Natural killer cell (primary cell): ENCODE measurements at places on chromosomes 2 and 18. TPM values are rescaled to one million over a fixed set of nuclear protein-coding genes. Genes with fewer than 3 reads are reported as not detected.

Gene SPP2
- total RNA-seq: not detected

DNA sequence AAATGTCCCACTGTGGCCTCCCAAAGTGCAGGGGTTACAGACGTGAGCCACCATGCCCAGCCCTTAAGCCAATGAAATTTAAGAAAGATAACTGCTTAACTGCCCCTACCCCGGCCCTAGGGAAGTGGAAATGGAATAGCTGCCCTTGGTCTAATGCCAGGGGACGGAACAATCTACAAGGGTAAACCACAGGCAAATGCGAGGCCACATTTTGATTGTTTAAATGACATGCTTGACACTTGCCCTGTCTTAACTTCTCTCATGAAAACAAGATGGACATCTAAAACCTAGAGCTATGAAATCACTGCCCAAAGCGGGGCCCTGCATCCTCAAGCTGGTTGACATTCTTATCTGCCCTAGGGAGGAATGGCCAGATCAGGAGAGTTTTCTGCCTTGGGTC, 5.5 kb upstream of the ITSN2 start:
- H3K4me1 ChIP-seq: peaks cover 7% of the 10 kb centered on the region
- H3K4me3 ChIP-seq: no peak overlapping the region
- no peak for DNase-seq
- no peaks in the 10 kb centered on the region for H3K36me3 ChIP-seq
- H3K27me3 ChIP-seq: no peaks in the 10 kb centered on the region

GRCh38 chr18:1952486-1952885, 618.8 kb downstream of the METTL4 start:
- no peaks in the 10 kb centered on the region for H3K36me3 ChIP-seq
- no peak overlapping the region for H3K27ac ChIP-seq
- H3K4me3 ChIP-seq: no peak overlapping the region

DNA sequence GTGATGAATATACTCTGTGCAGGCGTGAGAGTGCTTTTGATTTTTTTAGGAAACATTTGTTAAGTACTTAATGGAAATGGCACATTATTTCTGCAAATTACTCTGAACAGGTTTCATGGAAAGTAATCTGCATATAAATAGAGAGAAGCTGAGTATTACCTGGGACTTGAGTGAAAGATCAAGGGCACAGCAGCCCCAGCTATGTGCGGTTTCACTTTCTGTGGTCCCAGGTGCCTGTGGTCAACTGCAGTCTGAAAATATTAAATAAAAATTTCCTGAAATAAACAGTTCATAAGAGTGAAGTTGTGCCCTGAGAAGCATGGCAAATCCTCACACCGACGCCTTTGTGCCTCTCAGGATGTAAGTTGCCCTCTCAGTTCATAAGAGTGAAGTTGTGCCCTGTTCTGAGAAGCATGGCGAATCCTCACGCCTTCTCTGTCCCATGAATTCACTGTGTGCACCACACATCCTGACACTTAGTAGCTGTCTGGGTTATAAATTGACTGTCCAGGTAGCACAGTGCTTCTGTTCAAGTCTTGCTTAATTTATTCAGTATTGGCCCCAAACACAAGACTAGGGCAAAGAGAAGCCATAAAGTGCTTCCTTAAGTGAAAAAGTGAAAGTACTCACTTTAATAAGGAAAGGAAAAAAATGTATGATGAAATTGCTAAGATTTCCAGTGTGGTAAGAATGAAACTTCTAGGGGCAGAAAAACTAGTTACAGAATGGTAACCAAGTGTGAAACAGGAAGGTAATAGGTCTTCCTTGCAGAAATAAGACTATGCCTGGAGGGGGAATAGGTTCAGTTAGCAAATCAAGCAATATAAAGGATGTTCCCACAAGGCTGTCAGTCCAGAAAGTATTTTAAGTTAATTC, 4.3 kb upstream of the SNTG2 start:
- H3K27me3 ChIP-seq: peaks cover 18% of the 10 kb centered on the region
- peaks cover 21% of the 10 kb centered on the region for H3K4me1 ChIP-seq
- no peak overlapping the region for H3K27ac ChIP-seq
- no peaks in the 10 kb centered on the region for H3K36me3 ChIP-seq
- no peak overlapping the region for H3K4me3 ChIP-seq

DNA sequence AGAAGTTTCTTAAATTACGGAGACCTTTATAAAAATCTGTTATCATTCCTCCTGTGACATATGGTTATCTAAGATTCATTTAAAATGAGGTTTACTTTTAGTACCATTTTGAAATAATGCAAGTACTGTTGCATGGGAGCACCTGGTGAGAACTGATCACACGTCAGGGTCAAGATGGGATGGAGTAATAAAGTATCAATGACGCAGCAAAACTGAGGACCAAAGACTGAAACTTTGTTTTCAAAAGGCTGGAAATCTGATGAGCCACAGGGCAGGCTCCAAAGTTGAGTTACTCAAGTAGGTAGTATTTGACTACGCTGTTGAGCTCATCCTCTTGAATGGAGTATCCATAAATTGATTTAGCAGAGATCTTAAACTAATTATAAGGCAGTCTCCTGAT, 411.9 kb upstream of the ZNF804A start:
- no peaks in the 10 kb centered on the region for H3K36me3 ChIP-seq
- no peak overlapping the region for H3K27ac ChIP-seq
- DNase-seq: no peak
- H3K4me1 ChIP-seq: no peaks in the 10 kb centered on the region

Gene FSHR
- total RNA-seq: not detected

Gene VPS4B
- total RNA-seq: 128 TPM

DNA sequence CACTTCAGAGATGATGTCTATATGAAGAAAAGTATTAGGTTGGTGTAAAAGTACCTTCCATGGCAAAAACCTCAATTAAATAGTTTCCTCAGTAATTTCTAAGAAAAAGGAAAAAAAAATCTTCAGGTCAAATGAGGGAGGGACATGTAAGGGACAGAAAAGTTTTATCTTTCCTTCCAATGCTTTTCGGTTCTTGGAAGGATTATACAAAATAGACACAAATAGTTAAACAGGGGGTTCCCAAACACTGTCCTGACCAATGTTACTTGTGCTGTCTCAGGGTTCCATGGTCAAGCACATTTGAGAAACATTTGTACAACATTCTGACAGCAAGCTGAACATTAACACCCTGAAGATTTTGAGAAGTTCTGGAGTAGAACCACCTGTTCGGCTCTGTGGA, 22.0 kb downstream of the ERMN start:
- H3K4me3 ChIP-seq: no peak overlapping the region
- H3K36me3 ChIP-seq: no peaks in the 10 kb centered on the region
- no peaks in the 10 kb centered on the region for H3K27me3 ChIP-seq
- no peak for DNase-seq

- no peaks in the 10 kb centered on the region for H3K36me3 ChIP-seq
- no peaks in the 10 kb centered on the region for H3K4me1 ChIP-seq
- no peaks in the 10 kb centered on the region for H3K27me3 ChIP-seq
- DNase-seq: no peak
Observed at GRCh38 chr2:198880421-198880820, 577.3 kb downstream of the SATB2 start.

DNA sequence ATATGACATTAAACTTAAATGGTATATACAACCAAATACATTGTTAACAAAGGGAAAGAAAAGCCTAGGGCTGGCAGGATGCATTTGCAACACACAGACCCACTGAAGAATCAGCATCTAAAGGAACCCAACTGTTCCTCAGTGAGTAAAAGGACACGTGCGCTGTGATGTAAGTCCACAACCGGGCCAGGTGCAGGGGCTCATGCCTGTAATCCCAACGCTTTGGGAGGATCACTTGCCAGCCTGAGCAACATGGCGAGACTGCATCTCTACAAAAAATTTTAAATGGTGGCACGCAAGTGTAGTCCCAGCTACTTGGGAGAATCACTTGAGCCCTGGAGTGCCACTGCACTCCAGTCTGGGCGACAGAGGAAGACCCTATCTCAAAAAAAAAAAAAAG, 3.9 kb downstream of the DTNB start:
- no peak overlapping the region for H3K27ac ChIP-seq
- DNase-seq: no peak
- H3K4me3 ChIP-seq: no peak overlapping the region
- H3K4me1 ChIP-seq: peaks cover 17% of the 10 kb centered on the region
- H3K36me3 ChIP-seq: no peaks in the 10 kb centered on the region
- H3K27me3 ChIP-seq: no peaks in the 10 kb centered on the region

DNA sequence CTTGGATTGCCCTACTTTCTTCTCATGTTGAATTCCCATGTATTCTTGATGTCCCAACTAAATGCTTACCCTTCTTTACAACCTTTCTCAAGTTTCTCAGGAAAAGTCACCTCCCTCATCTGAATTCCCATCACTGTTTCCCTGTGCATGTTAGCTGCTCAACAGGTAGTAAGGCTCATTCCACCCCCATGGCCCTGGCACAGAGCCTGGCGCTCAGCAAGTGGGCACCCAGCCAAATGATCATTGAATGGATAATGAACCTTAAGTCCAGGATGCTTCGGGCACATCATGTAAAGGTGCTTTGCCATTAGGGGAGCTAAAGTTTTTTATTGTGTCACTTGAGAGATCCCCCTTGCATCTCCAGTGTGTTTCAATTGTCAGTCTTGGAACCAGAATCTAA, 124.0 kb downstream of the PKP4 start:
- H3K4me1 ChIP-seq: no peaks in the 10 kb centered on the region
- H3K36me3 ChIP-seq: no peaks in the 10 kb centered on the region
- H3K4me3 ChIP-seq: no peak overlapping the region
- DNase-seq: no peak

- H3K27ac ChIP-seq: no peak overlapping the region
- no peaks in the 10 kb centered on the region for H3K4me1 ChIP-seq
- H3K27me3 ChIP-seq: no peaks in the 10 kb centered on the region
- no peak for DNase-seq
- H3K4me3 ChIP-seq: no peak overlapping the region
Observed at GRCh38 chr18:25176518-25177042, 175.4 kb downstream of the ZNF521 start.

DNA sequence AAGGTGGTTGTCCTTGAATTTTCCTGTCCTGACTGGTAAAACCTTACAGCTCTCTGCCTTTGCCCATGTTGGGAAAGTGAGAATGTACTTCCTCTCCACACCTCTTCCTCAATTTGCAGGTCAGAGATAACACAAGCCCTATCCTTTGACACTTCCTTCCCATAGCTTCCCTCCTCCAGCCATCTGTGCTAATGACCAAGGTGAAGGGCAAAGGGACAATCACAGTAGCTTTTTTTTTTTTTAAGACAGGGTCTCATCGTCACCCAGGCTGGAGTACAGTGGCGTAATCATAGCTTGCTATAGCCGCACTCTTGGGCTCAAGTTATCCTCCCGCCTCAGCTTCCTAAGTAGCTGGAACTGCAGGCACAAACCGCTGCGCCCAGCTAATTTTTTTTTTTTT, 24.3 kb upstream of the STPG4 start:
- no peaks in the 10 kb centered on the region for H3K36me3 ChIP-seq
- H3K27me3 ChIP-seq: no peaks in the 10 kb centered on the region
- no peak for DNase-seq
- H3K4me3 ChIP-seq: no peak overlapping the region
- H3K27ac ChIP-seq: no peak overlapping the region
- peaks cover 7% of the 10 kb centered on the region for H3K4me1 ChIP-seq
